GM23338 (cell line): ENCODE measurements at places on chromosomes 1 and 21. TPM values are rescaled to one million over a fixed set of nuclear protein-coding genes. Genes with fewer than 3 reads are reported as not detected.

NDUFS2 gene
- polyA plus RNA-seq: 54.0 and 56.7 TPM in 2 replicates

RGSL1 gene
- polyA plus RNA-seq: not detected in 2 replicates

MYCBP gene
- polyA plus RNA-seq: 74.4 and 82.3 TPM in 2 replicates

PIK3CD gene
- 6.6 and 7.8 TPM in 2 replicates for polyA plus RNA-seq

ADAMTS1 gene
- polyA plus RNA-seq: 5.6 and 6.1 TPM in 2 replicates

CFAP107 gene
- not detected in 2 replicates for polyA plus RNA-seq

DPT gene
- not detected in 2 replicates for polyA plus RNA-seq

IRF6 gene
- 4.5 and 4.6 TPM in 2 replicates for polyA plus RNA-seq

LCE1E gene
- polyA plus RNA-seq: 0.43 TPM in 1 of 2 replicates, not detected in the other

CYP4A22 gene
- polyA plus RNA-seq: not detected in 2 replicates

FAM151A gene
- polyA plus RNA-seq: not detected in 2 replicates

ADAMTS5 gene
- polyA plus RNA-seq: 0.16 and 0.32 TPM in 2 replicates

SPOCD1 gene
- polyA plus RNA-seq: 0.68 and 0.73 TPM in 2 replicates

LCE1F gene
- not detected in 2 replicates for polyA plus RNA-seq

VSIG8 gene
- not detected in 2 replicates for polyA plus RNA-seq

BLACAT1 gene
- 1.5 and 1.6 TPM in 2 replicates for polyA plus RNA-seq
